ENCODE measurements at places on chromosomes 5 and 9.
A peak's percentile ranks its signal among the peaks of the same experiment; 100 is the strongest.

DNA sequence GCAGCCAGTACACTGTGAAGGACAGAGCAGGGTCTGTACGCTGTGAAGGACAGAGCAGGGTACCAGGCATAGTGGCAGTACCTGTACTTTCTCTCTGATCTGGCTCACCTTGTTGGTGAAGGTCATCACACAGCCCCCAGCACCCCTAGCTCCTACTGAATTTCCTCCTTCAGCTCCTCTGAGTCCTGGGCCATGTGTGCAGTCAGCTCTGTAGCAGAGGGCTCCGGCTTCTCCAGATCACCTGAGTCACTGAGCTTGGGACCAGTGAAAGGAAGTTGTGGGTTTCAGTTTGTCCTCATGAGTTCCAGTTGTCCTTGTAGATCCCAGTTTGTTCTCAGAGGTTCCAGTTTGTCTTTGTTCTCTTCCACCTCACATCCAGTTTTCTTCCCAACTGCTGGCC is 5.5 kb downstream of the NUDT2 start:
- DNase-seq, result no peak

GRCh38 chr5:12250454-12250853 is 346.2 kb upstream of the CTNND2 start:
- no peak for DNase-seq

- DNase-seq, result peak; percentile 72
These were observed 98.3 kb upstream of the BOD1 start for GRCh38 chr5:173714551-173715428.

- no peak for DNase-seq
These were observed 5.4 kb upstream of the HMHB1 start for GRCh38 chr5:143806579-143806978.

- DNase-seq, result no peak
These were observed 772.0 kb upstream of the ACO1 start for GRCh38 chr9:31612336-31613030.

- no peak for DNase-seq
These were observed 154.4 kb downstream of the TLR4 start for GRCh38 chr9:117858561-117858960.

- DNase-seq, result no peak
These were observed 99.3 kb downstream of the RGS3 start for GRCh38 chr9:113562653-113563381.

- DNase-seq, result peak; percentile 77
These were observed 1.0 kb upstream of the IL12B start for GRCh38 chr5:159331093-159331973.

GRCh38 chr5:180779985-180780610 is 22.5 kb downstream of the MGAT1 start:
- no peak for DNase-seq

- no peak for DNase-seq
These were observed 86.1 kb downstream of the DEPDC1B start for GRCh38 chr5:60613826-60614225.

Measured in GM03348 (cell line).